ENCODE measurements at places on chromosomes 1 and 21.

GRCh38 chr21:16420031-16420724 is 690.4 kb downstream of the USP25 start:
- no peak overlapping the region for H3K27ac ChIP-seq
- peak overlapping the region; percentile 49 for H3K4me3 ChIP-seq
- no peaks in the 10 kb centered on the region for H3K27me3 ChIP-seq
- peaks cover 6% of the 10 kb centered on the region for H3K4me1 ChIP-seq

DNA sequence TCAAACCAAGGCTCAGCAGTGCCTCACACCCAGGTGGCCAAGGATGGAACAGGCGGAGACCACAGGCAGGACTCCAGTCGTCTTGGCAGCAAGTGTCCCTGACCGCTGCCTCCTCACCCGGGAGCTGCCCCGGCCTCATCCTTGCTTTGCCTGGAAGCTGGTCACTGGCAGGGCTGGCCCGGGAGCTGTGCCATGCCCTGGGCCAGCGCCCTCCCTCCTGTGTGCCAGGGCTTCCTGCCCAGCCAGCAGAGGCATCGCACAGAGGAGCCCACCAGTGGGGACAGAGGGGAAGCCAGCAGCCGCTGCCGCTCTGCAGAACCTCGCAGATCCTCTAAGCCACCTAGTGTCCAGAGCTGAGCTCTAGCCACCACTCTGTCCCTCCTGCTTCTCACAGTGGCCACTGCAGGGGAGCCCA is 7.8 kb downstream of the CASZ1 start:
- peaks cover 17% of the 10 kb centered on the region for H3K27me3 ChIP-seq
- no peak overlapping the region for H3K27ac ChIP-seq
- no peak overlapping the region for H3K4me3 ChIP-seq
- H3K4me1 ChIP-seq: peaks cover 9% of the 10 kb centered on the region

DNA sequence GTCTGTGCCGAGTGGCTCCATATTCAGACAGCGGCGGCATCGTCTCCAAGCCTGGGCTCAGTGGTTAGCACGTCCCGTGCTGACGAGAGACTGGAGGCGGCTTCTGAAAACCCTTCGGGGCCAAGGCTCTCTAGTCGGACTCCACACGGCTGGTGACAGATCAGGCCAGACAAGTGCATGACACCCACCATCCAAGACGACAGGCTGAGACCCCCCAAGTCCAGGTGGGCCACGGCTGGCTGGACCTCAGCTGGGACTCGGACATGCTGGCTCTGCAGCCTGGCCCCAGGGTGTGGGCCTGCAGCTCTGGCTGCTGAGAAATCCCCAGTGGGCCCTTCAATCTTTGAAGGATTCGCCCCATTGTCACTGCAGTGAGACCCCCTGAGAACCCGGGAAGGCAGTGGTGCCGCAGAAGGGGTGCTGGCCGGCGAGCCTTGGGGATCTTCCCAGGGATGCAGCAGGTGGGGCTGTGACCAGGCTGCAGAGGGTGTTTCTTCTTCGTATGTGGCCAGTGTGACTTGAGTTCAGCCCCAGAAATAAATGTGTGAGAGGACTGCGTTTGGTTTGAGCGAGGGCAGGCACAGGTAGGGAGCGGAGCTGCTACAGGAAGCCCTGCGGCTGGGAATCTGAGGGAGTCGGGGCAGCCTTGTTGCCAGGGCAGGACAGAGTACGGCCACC is 15.9 kb upstream of the SLC19A1 start:
- H3K4me3 ChIP-seq: no peak overlapping the region
- DNase-seq: no peak
- peaks cover 38% of the 10 kb centered on the region for H3K27me3 ChIP-seq
- no peak overlapping the region for H3K27ac ChIP-seq
- no peaks in the 10 kb centered on the region for H3K4me1 ChIP-seq

- H3K4me1 ChIP-seq: no peaks in the 10 kb centered on the region
- H3K27me3 ChIP-seq: no peaks in the 10 kb centered on the region
- no peak for DNase-seq
- H3K4me3 ChIP-seq: no peak overlapping the region
- H3K27ac ChIP-seq: no peak overlapping the region
Observed at GRCh38 chr1:101843160-101843559, 153.6 kb downstream of the OLFM3 start.

DNA sequence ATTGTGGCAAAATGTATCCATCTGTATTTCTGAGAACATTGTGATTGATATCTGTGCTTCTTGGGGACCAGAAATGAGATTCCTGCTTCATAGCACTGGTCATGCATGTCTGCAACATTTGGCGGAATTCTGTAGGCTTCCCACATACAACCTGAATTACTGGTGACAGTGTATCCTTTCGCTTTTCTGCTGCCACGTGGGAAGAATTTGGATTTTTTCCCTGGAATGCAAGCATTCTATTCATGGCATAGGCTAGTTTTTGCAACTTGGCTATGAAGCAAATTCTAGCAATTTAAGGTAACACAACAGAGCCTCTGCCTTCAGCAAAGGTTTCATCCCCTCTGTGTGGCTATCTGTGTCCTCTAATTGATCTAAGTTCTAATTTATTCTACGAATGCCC is 85.9 kb downstream of the BCAR3 start:
- H3K4me1 ChIP-seq: peaks cover 82% of the 10 kb centered on the region
- no peak overlapping the region for H3K4me3 ChIP-seq
- H3K27ac ChIP-seq: peak overlapping the region; percentile 29
- peaks cover 17% of the 10 kb centered on the region for H3K36me3 ChIP-seq

DNA sequence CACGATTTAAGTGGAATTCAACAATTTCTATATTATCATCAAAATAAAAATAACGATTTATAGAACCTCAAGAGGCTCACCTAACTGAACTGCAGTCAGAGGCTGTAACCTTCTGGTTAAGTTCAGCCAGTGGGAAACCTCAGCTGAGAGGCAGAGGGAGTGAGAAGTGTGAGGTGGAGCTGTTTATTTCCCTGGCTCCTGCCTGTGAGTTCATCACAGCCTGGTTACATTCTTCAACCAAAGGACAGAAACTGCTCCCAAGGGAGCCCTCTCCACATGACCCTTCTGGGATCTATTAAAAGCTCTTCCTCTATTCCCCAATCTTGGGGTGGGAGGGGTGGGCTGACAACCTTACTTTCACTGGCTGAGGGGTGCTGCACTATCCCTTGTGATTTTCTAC is 22.2 kb downstream of the DYNLT5 start:
- peaks cover 3% of the 10 kb centered on the region for H3K27me3 ChIP-seq
- no peaks in the 10 kb centered on the region for H3K4me1 ChIP-seq
- no peak overlapping the region for H3K4me3 ChIP-seq
- H3K36me3 ChIP-seq: no peaks in the 10 kb centered on the region
- DNase-seq: no peak

DNA sequence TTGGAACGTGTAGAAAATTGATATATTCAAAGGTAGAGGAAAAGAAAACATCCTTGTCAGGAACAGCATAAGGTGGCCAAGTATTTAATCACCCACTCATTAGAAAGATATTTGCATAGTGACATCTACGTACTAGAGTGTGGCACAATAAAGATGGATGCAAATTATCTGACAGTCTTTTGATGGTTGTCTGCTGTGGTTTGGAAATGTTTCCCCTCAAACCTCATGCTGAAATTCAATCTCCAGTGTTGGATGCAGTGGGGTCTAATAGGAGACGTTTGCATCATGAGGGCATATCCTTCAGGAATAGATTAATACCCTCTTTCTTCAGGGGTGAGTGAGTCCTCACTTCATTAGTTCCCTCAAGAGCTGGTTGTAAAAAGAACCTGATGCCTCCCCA is 34.1 kb upstream of the RUNX1 start:
- no peak overlapping the region for H3K27ac ChIP-seq
- no peak overlapping the region for H3K4me3 ChIP-seq
- peaks cover 36% of the 10 kb centered on the region for H3K4me1 ChIP-seq

DNA sequence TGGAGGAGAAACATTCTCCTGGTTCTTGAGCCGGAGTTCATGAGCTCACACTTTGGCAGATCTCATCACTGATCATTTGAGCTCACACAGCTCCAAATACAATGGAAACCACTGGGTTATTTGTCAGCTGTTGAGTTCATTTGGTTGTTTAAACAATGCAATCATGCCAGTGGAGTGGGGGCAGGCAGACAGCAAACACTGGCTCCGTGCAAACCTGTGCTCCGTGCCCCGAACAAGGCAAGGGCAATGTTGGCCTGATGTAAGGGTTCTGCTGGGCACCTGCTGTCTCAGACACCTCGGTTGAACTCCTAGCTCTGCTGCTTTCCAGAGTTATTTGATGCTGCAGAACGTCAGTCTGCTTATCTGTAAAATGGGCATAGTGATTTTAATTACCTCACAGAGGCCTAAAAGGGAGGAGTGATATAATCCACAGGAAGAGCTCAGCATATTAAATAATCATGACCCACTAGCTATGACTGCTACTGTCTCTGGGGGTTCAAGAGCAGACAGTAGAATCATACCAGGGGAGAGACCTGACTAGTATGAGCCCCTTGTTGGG is 20.0 kb upstream of the CLIC6 start:
- no peaks in the 10 kb centered on the region for H3K4me1 ChIP-seq
- H3K27ac ChIP-seq: no peak overlapping the region
- no peak overlapping the region for H3K4me3 ChIP-seq
- no peaks in the 10 kb centered on the region for H3K36me3 ChIP-seq
- peaks cover 39% of the 10 kb centered on the region for H3K27me3 ChIP-seq
- DNase-seq: no peak

DNA sequence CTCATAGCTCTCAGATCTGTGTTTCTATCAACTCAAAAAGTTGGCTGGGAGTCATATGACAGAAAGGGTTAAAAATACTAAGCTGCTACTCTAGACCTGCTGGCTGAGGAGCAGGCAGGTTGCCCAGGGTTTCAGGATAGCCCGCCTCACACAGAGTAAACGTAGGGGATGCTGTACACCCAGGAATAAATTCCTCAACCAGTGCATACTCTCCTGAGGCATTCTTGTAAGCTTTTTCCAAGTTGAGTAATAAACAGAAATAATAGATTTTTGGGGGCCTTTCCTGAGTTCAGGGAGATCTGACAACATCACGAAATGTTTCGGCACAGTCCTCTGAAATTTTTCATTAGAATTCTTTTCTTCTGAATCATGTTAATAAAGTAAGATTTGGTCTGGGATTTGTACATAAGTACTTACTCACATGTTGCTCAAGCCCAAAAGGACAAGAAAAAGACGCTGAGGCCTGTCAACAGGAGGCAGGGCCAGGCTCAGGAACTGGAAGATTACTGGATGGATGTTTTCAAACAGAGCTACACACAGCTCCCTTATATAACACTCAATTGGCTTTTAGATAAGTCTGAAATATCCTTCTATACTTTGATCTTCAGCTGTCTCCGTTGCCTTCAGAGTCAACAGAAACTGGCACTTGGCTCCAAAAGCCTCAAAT is 41.0 kb downstream of the TGFBR3 start:
- peak overlapping the region; percentile 32 for H3K4me3 ChIP-seq
- H3K27ac ChIP-seq: peak overlapping the region; percentile 62
- peak; percentile 46 for DNase-seq
- H3K36me3 ChIP-seq: no peaks in the 10 kb centered on the region

DNA sequence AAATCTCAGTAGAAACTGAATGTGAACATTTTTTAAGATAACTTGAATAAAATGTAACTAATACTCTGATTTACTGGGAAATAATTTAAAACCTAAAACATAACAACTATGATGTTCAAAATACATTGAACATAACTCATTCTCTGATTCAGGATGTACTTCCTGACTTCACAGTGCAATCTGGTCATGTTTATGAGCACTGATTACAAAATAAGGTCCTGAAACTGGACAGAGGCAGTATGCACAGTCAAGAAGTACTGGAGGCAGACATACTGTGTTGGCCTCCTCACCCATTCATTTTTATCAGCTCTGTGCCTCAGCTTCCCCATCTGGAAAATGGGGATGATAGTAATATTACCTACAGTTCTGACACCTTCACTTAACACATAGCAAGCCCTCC is 651.3 kb downstream of the PTPRC start:
- DNase-seq: no peak
- no peaks in the 10 kb centered on the region for H3K36me3 ChIP-seq
- H3K27me3 ChIP-seq: no peaks in the 10 kb centered on the region
- H3K4me1 ChIP-seq: peaks cover 3% of the 10 kb centered on the region
- H3K27ac ChIP-seq: no peak overlapping the region

DNA sequence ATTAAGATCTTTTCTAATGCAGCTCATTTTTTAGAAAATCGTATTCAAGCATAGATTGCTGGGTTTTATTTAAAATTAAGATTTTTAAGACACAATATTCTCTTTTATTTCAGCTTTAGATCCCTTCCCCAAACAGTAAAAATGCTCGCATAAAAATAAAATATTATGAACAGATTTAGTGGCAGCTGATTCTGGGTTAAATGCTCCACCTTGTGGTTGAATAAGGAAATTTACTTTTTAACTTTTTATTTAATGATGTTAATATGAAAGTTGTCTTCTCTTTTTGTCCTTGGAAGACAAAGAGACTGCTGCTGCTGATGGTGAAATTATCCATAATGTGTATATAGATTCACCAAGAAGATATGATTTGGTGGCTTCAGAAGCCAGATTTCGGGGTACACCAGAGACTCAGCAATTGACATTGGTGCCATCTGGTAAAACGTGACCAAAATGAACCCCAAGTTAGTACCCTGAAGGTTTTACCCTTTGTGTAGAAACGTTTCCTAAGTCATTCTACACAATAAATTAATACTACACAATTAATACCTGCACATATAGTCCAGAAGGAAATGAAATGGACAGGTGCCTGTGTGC is 128.0 kb downstream of the ADAMTS1 start:
- no peak overlapping the region for H3K27ac ChIP-seq
- H3K27me3 ChIP-seq: no peaks in the 10 kb centered on the region
- no peaks in the 10 kb centered on the region for H3K36me3 ChIP-seq

GRCh38 chr1:226512076-226512728 is 36.4 kb upstream of the STUM start:
- H3K36me3 ChIP-seq: no peaks in the 10 kb centered on the region
- no peak overlapping the region for H3K27ac ChIP-seq
- peaks cover 4% of the 10 kb centered on the region for H3K27me3 ChIP-seq
- H3K4me1 ChIP-seq: no peaks in the 10 kb centered on the region
- DNase-seq: peak; percentile 25

DNA sequence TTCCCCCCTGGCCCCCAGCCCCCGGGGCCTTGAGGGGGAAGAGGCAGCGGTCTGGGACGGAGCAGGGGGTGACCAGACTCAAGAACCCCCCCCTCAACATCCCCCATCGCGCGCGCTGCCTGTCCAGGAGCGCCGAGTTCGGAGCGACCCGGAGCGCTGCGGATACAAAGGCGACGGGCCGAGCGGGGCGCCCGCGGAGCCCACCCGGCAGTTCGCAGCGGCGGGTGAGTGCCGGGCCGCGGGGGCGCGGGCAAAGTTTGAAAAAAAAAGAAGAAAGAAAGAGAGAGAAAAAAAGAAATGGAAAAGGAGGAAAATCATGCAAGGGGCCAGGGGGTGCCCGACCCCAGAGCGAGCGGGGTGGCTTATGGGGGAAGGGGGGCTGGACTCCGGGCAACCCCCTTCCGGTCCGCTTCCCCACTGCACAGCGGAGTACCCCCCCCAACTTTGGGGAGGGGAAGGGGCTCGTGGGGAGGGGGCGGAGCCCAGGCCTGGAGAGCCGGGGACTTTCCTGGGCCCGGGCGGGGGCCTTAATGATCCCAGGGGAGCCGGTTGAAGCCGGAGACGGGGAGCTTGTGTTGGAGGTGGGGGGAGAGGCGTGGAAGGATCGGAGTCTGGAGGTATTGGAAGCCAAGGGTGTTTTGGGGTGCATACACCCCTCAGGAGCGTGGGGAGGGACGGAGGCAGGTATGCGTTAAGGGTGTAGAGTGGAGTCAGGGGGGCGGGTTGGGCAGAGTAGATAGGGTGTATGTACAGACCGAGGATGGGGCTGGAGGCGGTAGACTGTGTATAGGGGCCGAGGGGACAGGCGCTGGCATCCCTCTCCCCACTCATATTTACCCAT is 502 bp downstream of the VANGL2 start:
- H3K36me3 ChIP-seq: no peaks in the 10 kb centered on the region
- H3K27ac ChIP-seq: no peak overlapping the region
- DNase-seq: no peak
- peaks cover 48% of the 10 kb centered on the region for H3K4me1 ChIP-seq
- H3K27me3 ChIP-seq: no peaks in the 10 kb centered on the region

Data from keratinocyte (primary cell).